ENCODE measurements at places on chromosomes 2 and 18.

- DNase-seq = peak; percentile 64
Measured at GRCh38 chr2:129619471-129619870, 360.0 kb upstream of the RAB6C start.

GRCh38 chr2:10224734-10225133 is 78.0 kb upstream of the HPCAL1 start:
- DNase-seq = no peak

GRCh38 chr2:176122683-176123410 is at the start of gene HOXD9:
TSS of gene HOXD9 (plus strand) at chr2:176122719. CDS start at chr2:176122769, 50 bp downstream.
- peak; percentile 87 for DNase-seq

DNA sequence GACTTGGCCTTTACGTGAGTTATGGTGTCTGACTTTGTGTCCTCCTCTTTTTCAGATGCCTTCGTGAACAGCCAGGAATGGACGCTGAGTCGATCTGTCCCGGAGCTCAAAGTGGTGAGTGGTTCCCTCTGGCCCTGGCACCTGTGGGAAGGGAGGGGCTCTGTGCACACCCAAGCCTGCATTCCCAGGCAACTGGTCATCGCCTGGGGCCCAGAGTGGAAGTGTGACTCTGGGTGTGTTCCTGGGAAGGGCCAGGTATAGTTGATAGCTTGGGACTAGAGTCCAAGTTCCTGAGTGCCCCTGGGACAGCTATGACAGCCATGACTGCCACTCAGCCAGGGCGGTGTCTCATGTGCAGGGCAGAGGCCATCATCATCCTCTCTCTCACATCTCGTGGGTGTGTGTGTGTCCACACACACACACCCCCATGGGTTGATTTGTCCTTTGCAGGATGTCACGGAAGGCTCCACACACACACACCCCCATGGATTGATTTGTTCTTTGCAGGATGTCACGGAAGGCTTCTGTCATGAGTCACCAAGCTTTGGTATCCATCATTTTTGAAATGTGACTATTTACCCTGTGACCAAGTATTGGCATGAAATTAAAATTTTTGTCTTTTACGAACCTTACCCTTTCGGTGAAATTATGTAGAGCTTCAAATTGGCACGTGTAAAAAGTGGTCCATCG is 215.4 kb downstream of the AGAP1 start:
- no peak for DNase-seq

- no peak for DNase-seq
Measured at GRCh38 chr2:119932809-119933208, 80.1 kb upstream of the EPB41L5 start.

GRCh38 chr18:11871501-11871900 is 20.3 kb downstream of the CHMP1B start:
- DNase-seq = no peak

- no peak for DNase-seq
Measured at GRCh38 chr2:161078211-161078539, 82.1 kb upstream of the TANK start.

GRCh38 chr2:232436381-232437194 is 19.4 kb upstream of the ALPI start:
- DNase-seq = no peak

GRCh38 chr2:157334335-157334734 is 8.7 kb upstream of the ERMN start:
- no peak for DNase-seq

DNA sequence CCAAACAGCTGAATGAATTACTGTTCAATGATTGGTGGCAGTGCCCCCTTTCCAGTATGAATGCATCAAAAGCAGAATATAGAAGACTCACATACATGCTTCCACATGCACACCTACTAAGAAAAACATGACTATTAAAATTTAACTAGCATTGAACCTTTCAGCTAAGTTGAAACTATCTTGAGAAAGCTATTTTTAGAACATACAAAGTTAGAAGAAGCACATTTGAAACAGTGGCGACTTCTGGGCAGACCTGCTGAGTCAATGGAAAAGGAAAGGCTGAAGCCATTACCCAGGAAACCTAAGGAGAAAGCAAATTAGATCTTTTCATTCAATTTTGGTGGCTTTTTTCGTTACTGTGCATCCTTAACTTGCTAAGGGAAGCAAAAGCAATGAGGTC is 55.9 kb downstream of the PLA2R1 start:
- DNase-seq = no peak

- no peak for DNase-seq
Measured at GRCh38 chr2:177296040-177296439, 31.5 kb upstream of the NFE2L2 start.

DNA sequence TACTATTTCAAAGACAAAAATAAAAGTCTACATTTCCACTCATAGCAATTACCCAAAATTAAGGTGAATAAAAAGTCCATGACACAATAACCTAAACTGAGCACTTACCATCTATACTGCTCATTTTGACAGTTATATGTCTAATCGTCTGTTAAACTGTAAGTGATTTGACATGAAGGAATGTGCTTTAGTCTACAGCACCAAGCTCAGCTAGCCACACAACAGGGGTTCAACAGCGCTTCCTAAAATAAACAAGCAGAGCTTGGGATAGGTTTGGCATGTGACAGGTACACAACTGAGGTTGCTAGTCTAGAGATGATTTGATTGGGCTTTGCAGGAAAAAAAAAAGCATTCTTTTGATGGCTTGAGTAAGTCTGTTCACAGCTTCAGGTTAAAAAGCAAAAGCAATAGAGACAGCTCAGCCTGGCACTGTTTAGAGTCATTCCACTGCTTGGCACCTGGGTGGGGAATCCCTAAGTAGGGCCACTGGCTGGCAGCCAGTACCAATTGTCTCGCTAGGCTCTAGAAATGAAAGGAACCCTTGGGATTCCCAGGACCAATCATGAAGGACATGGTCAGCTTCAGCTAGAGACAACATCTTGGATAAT is 78.6 kb downstream of the BARD1 start:
- no peak for DNase-seq

- no peak for DNase-seq
Measured at GRCh38 chr18:13218368-13218991, at the start of gene LDLRAD4. TSS of gene LDLRAD4 (plus strand) at chr18:13218760.

DNA sequence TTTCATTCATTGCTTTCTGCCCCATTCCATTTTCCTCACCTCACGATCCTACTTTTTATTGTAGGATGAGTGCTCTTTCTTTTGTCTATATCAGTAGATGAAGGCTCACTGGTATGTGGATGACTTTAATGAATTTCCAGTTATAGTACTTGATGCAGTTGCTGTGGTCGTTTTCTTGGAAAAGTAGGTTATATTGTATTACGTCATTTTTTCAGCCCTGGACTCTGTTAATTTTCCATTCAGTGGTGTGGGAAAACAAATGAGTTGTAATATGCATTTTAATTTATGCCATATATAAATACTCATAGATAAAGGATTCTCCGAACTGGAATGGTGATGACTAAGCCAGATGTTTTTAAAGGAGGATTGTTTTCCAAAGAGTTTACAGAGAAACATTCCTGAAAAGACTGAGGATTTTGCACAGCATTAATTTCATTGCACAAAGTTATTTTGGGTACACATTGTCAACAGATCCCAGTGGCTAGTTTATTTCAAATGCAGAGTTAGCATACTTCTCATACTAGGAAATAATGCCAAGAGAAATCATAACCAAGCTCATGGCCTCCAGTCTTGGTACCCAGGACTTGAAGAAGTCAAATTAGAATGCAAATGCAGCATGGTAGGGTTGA is 189.7 kb downstream of the PAX3 start:
- DNase-seq = no peak

DNA sequence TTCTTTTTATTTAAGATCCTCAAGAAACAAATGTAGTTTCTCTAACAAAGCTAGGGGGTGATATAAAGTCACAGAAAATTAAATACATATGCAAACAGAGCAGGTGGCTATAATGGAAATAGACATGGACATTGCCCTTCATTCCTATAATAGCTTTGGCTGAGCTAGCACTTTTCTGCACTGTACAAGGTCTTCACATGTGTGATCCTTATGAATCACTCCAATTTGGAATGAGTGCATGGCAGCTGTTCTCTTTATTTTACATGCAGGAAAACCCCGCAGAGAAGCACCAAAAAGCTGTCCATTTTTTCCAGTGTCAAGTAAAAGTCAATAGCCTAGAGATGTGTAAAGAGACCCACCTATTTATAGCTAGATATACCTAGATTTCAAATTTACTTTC is 747.4 kb upstream of the SLC8A1 start:
- no peak for DNase-seq

- no peak for DNase-seq
Measured at GRCh38 chr2:127308586-127309138, 14.7 kb upstream of the ERCC3 start.

GRCh38 chr2:20483194-20483895 is 36.5 kb downstream of the RHOB start:
- DNase-seq = peak; percentile 51

DNA sequence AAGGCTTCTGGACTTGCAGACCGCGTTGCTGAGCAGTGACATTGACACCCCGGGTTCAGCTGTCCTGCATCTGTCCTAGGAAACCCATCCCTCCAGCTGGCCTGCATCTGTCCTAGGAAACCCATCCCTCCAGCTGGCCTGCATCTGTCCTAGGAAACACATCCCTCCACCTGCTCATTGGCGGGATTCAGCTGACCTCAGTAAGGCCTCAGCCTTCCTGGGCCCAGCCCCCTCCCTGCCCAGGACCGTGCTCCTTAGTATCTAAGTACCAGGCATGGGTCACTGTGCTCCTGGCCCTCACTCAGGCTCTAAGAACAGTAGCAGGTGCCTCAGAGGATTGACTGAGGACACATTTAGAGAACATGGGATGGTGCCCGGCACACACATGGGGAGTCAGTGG is 1.2 kb downstream of the MLPH start:
- DNase-seq = no peak

- DNase-seq = no peak
Measured at GRCh38 chr18:12408247-12408869, 629 bp downstream of the PRELID3A start.

DNA sequence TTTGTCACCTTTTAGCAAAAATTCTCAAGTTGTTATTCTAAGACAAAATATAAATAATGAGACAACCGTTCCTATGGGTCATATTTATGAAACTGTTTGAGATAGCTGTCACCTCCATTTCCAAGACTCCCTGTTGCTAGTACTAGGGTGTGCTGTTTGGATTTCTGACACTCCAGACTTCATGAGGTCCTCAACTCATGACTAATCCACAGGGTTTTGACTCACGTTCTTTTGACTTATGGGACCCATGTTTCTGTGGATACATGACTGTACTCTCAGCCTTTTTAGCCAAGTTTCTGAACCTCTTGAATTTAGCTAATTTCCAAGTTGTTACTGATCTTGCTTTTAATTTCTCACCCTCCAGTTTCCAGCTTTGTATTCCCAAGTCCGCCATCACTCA is 178.7 kb upstream of the FAM98A start:
- no peak for DNase-seq

- no peak for DNase-seq
Measured at GRCh38 chr2:191401287-191401686, 156.1 kb downstream of the MYO1B start.

DNA sequence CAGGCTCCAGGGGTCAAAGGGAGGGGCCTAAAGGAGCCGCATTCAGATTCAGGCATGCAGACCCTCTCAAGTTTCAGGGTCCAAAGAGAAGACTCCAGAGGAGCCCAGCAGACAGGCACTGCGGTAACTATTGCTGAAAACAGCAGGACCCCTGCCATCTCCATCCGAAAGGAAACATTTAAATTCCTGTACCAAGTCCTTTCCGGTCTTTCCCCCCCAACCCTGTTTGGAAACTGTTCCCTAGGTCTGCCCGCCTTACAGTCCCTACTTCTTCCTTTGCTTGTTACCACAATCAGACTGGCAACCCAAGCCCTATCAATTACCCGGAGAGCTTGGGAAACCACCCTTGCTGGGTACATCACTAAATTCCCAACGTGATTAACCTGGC is 82.0 kb downstream of the DNMT3A start:
- DNase-seq = no peak

DNA sequence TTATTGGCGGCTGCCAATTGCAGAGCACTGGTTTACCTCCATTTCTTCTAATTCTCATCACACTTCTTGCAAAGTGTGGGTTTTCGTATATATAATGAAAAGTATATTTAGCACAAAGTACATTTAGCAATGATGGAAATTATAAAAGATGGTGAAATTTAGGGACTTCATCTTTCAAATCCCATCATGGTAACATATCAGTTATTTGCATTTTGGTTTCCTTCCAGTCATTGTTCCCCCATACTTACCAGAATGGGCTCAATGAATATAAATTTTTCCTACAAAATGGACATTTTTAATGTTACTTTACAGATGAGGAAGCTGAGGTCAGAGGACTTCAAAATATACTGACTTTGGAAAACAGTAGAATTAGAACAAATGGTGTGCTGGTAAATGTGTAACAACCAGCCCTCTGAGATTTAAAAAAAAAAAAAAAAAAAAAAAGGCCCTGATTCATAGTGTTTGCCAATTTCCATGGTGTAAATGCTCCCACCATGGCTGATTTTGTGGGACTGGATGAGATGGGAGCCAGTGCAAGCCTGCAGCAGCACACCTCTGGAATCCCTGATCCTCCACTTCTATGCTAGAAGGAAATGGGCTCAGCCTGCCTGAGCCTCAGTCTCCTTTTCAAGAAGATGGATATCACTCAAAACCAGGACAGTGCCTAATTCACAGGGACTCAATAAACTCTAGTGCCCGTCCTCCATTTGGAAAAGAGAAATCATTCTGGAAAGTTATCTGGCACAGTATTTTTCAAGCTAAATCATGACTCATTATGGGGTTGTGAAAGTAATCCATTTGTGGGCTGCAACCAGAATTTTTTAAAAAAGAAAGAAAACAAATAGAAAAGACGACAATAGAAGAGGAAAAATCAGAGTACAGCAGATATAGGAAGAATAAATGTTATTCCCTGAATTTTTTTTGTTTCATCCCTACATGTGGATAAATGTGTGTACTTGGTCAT is 34.0 kb downstream of the LBH start:
- no peak for DNase-seq

- no peak for DNase-seq
Measured at GRCh38 chr2:153072077-153072476, 353.7 kb downstream of the ARL6IP6 start.

- peak; percentile 70 for DNase-seq
Measured at GRCh38 chr18:77087393-77088141, 45.0 kb downstream of the MBP start.

- no peak for DNase-seq
Measured at GRCh38 chr2:62540408-62541168, 34.6 kb upstream of the TMEM17 start.

- no peak for DNase-seq
Measured at GRCh38 chr2:88180605-88181240, 10.6 kb downstream of the THNSL2 start.

Measured in ureter (tissue), 1 donor.